ENCODE measurements at places on chromosomes 3 and 15. TPM values are rescaled to one million over a fixed set of nuclear protein-coding genes. Genes with fewer than 3 reads are reported as not detected.
A peak's percentile ranks its signal among the peaks of the same experiment; 100 is the strongest.

GRCh38 chr3:187737368-187738070 is 7.7 kb downstream of the BCL6 start:
- peak; percentile 93 for DNase-seq

GRCh38 chr3:125011941-125012340 is 43.9 kb downstream of the HEG1 start:
- no peak for DNase-seq

GRCh38 chr3:65827076-65827475 is 211.6 kb downstream of the MAGI1 start:
- no peak for DNase-seq

- no peak for DNase-seq
Observed at GRCh38 chr3:89572261-89572660, 464.8 kb downstream of the EPHA3 start.

GRCh38 chr3:58526515-58526957 is 10.5 kb downstream of the ACOX2 start:
- DNase-seq = no peak

DNA sequence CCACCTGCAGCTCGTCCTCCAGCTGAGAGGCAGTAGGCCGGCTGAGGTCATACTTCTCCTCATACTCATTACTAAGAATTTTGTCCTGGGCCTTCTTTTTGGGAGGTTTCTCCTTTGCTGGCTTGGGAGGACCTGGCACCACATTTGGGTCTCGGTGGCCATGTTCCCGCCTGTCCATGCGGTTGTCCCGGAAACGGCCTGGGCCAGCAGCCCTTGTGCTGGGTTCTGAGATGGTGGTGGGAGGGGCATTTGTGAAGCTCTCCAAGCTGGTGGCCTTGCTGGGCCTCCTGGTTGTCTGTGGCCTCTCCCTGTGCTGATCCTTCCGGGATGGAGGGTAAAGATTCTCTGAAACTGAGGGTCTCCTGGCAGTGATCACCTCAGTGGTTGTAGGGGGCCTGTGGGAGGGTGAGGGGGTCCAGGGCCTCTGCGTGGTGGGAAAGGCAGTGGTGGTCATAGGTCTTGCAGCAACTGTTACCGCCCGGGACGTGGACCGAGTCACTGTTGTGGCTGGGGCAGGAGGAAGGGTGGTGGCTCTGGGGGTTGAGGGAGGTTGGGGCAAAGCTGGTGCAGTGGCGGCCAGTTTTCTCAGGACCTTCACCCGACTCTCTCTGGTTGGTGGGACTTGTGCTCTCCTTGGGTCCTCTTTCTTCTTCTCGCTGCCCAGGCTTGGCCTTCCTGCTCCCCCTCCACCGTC is 2.5 kb downstream of the CCDC80 start:
- peak; percentile 72 for DNase-seq

GRCh38 chr3:115760716-115761115 is 137.4 kb downstream of the GAP43 start:
- no peak for DNase-seq

DNA sequence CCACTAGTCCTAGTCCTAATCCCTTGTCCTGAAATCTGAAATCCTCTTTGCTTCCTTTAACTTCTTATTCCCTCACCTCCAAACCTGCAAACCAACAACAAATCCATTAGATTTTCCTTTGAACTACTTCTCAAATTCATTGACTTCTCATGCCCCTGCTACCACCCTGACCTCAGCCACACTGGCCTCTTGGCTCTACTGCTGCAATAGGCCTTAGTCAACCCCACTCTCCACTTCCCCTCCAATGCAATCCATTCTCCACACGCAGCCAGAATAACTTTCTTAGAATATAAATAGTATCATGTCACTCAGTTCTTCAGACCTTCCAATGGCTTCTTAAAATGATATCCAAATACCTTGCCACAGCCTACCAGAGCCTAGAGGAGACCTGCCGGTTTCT is 131.1 kb upstream of the GADL1 start:
- DNase-seq = no peak

GRCh38 chr3:83946049-83946448 is 1012.7 kb upstream of the CADM2 start:
- no peak for DNase-seq

DNA sequence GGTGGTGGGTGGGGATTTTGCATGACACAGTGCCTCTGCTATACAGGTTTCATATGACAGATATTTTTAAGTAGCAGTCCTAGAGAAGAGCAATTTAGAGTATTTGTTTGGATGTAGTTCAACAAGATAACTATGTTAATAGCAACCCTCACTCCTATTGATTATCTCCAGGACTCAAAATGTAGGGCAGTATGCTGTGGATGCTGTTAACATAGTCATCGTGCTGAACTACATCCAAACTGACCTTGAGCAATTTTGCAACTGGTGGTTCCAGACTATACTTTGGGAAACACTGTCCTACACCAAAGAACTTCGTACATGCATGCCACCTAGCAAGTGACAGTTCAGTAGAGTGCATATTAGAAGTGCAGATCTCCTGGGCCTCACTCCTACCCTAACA is 117.6 kb downstream of the IL5RA start:
- DNase-seq = no peak

- no peak for DNase-seq
Observed at GRCh38 chr3:55089211-55089610, 161.4 kb upstream of the LRTM1 start.

DNA sequence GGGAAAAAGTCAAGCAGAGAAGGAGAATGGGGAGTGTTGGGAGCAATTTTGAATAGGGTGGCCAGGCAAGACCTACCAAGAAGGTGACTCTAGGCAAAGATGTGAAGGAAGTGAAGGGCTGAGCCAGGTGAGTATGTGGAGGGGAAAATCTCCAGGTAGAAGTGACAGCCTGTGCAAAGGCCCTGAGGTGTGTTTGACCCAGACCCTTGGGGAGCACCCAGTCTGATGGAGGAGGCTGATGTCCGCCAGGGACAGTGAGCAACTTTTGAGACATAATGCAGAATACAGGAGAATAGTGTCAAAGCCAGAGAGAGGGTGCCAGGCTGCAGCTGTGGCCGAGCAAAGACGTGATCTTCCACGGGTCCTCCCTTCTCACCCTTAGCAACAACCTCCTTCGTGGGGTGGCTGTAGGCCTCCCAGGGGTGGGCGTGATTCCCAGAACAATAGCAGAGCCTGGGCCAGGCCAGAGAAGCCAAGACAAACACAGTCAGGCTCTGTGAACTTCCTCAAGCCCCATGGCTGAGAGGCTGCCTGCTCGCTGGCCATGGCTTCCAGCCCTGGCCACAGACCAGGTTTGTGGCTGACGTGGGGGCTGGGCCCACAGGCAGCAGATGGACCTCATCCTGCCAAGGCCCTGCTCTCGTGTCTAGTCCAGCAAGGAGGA is 58.1 kb downstream of the SLC6A6 start:
- DNase-seq = peak; percentile 88

- DNase-seq = no peak
Observed at GRCh38 chr3:3705090-3705775, 94.0 kb upstream of the LRRN1 start.

GRCh38 chr15:24945711-24946110 is 9.1 kb upstream of the SNRPN start:
- no peak for DNase-seq

DNA sequence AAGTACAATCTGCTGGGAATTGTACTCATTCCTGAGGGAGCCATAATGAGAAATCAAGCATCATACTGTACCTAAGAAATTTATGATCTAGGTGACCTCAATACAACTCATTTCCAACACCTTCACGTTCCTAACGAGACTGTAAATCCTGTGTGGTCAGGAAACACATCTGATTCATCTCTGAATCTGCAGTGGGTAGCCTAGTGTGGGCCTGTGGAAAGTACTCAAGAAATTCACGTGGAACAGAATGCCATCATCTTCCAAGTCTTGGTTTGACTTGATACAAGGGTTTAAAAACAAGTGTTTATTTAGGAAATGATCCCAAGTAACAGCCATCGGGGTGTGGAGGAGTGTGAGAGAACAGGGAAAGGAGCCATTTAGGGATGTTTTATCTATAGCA is 568.9 kb downstream of the EDEM1 start:
- no peak for DNase-seq

- no peak for DNase-seq
Observed at GRCh38 chr3:120824613-120825012, 82.1 kb downstream of the GTF2E1 start.

DNA sequence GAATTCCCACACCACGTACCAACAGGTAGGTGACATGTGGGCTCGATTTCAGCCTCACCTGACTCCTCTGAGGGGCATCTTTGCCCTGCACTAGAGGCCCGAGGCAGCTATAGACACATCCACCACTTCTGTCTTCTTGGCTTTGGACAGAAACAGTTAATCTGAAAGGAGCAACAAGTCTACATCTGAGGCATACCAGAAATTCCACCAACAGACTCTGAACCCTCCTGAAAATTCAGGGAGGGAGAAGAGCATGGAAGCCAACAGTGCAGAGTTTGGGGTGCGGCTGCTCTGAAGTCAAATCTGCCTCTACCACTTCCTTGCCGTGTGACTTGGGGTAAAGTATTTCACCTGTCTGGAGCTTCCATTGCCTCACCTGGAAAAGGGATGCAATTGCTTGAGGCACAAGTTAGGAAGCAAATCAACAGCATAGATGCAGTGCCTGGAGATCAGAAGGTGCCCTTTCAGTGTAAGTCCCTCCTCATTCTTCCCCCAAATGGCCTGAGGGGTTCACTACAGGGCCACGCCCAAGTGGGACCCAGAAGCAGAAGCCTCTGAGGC is 119.8 kb downstream of the SHQ1 start:
- DNase-seq = no peak

DNA sequence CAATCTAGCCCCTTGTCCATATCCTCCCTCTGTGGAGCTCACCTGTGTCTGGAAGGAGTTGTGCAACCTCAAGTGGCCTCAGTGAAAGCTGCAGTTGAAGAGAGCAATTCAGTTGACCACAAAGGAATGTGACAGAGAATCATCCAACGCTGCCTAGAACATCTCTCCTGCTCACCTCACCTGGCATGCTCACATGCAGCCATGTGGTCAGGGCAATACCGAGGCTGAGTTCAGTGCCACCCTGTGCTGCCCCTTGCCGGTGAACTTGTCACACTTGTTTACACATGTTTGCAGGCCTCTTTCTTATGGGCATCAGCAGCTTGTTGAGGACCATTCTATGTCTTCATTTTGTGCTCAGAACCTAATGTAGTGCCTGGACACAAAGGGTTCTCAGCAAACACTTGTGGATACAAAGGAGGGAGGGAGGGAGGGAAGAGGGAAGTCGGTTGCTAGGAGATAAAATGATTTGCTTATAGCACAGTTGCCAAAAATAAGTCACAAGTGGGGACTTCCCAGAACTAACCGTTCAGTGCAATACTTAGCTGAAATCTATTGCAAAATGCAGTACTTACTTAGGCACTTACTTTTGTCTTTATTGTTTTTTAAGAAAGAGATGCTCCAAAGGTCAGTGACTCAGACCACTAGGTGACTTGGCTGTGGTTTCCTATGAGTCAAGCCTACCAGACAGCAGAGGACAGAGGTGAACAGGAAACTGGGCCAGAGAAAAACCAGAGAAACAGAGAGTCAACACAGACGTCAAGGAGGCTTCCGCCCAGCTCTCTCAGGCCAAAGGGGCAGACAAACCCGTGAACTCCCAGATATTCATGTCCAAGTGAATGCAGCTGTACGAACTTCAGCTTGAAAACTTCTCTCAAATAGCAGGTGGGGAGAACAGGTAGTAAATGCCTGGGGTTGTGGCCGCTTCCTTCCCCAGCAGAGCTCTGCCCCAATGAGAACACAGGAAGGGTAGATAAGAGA is 227.8 kb upstream of the CTNNB1 start:
- DNase-seq = peak; percentile 80

GRCh38 chr3:23076437-23076836 is 126.7 kb upstream of the UBE2E2 start:
- no peak for DNase-seq

DNA sequence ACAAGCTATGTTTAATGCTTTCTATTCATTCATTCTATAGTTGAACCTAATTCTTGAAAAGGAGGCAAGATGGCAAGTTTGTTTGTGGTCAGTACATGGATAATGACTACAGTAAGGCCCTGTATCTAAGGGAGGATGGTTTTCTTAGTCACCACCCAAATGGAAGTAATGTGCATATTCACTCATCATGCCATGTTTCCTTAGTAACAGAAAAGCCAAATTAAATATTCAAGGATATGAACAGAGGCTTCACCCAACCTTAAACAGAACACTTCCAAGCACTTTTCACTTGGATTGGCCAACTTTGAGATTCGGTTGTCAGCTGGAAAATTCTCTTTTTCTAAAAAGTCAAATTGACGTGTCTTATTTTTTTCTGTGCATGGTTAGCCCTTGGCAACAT is 805.3 kb upstream of the LMCD1 start:
- DNase-seq = no peak

COX5A gene
- total RNA-seq = 79.6 TPM

SEC62 gene
- total RNA-seq = 125 TPM

TSEN2 gene
- 14.7 TPM for total RNA-seq

MESP2 gene
- not detected for total RNA-seq

ST8SIA2 gene
- not detected for total RNA-seq

CFAP92 gene
- total RNA-seq = 1.2 TPM

ITIH4 gene
- total RNA-seq = 88.7 TPM

NEIL1 gene
- total RNA-seq = 15.4 TPM

ANKUB1 gene
- not detected for total RNA-seq

RPSA gene
- 672 TPM for total RNA-seq

SPINT1 gene
- total RNA-seq = 2.4 TPM

GP5 gene
- total RNA-seq = 0.33 TPM

MED12L gene
- total RNA-seq = 2.3 TPM

TMCO5A gene
- not detected for total RNA-seq

GOLGA8Q gene
- 5.7 TPM for total RNA-seq
